ENCODE measurements at places on chromosomes 1 and 21.

DNA sequence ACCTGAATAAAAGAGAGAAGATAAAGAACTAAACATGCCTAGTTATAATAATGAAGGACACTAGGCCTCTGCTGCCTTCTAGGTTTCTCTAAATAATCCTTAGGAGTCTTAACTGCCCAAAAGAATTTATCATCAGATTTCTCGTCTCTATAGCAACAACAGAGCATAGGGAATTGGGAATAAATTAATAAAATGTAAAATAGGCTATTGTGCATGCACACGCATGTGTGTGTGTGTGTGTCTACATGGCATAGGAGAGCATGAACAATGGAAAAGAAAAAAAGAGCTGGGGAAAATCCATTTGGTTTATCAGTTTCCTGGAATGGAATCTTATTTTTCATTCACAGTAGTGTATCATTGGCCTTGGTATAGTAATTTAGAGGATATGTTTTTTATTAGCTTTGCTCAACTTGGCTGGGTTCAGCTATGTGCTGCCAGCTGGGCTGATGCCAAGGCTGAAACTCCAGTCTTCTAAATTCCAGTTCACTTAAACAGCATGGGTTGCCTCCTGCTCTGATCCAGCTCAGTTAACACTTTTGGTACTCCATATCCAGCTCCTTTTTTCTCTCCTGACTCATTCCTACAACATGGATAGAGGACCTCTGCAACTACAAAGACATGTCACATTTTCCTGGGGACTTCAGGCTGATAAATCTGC, 80.6 kb upstream of the SLFNL1 start:
- DNase-seq: no peak

GRCh38 chr1:209406168-209406567, 177.3 kb upstream of the CAMK1G start:
- DNase-seq: no peak

DNA sequence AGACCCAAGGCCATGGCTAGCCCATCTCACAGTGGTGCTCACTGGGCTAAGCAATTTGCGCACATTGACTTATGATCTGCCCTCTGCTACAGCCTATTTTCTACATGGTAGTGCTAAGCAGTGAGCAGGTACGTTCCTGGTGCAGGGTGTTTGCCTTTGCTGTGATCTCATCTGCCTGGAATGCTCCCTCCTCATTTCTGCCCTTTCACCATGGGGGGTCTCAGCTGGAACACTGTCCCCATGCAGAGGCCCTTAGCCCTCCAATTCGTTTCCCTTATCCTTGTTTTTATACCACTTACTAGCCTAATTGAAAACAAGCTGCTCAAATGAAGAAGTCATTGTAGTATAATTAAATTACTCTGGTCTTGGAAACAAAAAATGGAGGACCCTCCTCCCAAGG, 2.0 kb upstream of the B3GALT5 start:
- no peak for DNase-seq

GRCh38 chr1:114118351-114118990, 35.2 kb downstream of the SYT6 start:
- no peak for DNase-seq

GRCh38 chr1:52947490-52947889, 20.4 kb downstream of the SCP2 start:
- no peak for DNase-seq

DNA sequence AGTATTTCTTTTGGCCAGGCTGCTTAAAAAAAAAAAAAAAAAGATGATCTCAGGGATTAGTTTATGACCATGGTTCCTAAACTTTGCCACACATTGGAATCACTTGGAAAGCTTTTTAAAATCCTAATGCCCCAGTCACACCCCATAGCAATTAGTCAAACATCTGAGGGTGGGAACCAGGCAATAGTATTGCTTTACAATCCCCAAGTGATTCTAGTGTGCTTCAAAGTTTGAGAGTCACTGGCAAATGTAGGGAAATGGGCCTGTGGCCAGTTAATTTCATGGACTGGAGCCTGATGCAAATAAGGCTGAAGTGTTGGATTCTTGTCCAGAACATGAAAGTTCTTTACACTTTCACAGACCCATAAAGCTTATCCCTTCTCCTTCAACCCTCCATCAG, 374.6 kb upstream of the ESRRG start:
- DNase-seq: no peak

DNA sequence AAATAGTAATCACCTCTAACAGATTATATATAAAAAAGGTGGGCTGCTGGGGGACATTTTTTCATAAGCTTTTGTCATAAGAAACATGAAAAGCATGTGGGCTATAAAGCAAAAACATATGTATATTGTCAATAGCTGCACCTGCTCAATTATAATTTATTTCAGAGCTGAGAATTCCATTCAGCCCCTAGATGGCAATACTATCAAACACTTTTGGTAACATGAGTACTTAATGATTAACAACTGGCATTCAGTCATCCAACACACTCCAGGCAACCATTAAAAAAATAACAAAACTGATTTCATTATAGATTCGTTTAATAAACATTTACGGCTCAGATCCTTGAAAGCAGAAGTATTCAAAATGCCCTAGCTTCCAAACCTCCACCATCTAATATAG, 115.1 kb downstream of the KCTD3 start:
- peak; percentile 23 for DNase-seq

All from NCI-H2081 treated with DMSO at 0.1 percent for 48 hours (cell line).